ENCODE measurements at places on chromosomes 13 and 19. TPM values are rescaled to one million over a fixed set of nuclear protein-coding genes. Genes with fewer than 3 reads are reported as not detected.
A peak's percentile ranks its signal among the peaks of the same experiment; 100 is the strongest.

DNA sequence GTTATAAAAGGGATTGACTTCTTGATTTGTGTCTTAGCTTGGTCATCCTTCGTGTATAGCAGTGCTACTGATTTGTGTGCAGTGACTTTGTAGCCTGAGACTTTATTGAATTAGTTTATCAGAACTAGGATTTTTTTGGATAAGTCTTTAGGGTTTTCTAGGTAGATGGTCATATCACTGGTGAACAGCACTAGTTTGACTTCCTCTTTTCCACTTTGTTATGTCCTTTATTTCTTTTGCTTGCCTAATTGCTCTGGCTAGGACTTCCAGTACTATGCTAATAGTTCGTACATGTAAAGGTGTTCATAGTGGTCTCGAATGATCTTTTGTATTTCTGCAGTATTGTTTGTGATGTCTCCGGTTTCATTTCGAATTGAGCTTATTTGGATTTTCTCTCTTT, 145.4 kb downstream of the DNAJC3 start:
- H3K27me3 ChIP-seq = no peaks in the 10 kb centered on the region
- DNase-seq = no peak
- H3K27ac ChIP-seq = no peak overlapping the region
- H3K4me1 ChIP-seq = no peaks in the 10 kb centered on the region
- no peak overlapping the region for H3K4me3 ChIP-seq

Gene PSG6
- not detected for total RNA-seq

GRCh38 chr13:90500569-90500968, 846.9 kb upstream of the MIR17HG start:
- no peak overlapping the region for H3K4me3 ChIP-seq
- DNase-seq = no peak
- no peak overlapping the region for H3K27ac ChIP-seq

DNA sequence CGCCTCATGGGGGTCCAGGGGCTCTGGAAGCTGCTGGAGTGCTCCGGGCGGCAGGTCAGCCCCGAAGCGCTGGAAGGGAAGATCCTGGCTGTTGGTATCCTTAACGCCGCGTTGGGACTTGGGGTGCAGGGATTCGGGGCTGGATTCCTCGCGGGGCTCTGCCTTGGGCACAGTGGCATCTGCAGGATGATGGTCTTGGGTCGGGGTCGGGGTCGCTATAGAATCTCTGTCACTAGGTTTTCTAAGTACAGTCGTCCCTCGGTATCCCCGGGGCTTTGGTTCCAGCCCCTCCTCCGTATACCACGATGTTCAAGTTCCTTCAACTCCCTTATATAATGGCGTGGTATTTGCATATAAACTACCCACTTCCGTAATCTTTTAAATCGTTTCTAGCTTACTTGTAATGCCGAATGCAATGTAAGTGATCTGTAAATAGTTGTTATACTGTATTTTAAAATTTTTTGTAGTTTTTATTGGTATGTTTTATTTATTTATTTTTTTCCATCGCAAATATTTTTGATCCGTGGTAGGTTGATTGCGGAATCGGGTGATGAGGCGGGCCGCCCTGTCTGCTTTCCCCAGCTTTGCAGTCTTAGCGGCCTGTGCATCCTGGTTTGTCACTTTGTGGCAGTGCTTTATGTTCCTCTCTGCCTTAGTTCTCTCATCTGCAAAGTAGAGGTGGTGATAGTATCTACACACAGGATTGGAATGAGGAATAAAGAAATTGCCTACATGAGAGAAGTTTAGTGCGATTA, 606 bp downstream of the ERCC5 start:
- H3K27me3 ChIP-seq = no peaks in the 10 kb centered on the region
- DNase-seq = no peak
- H3K36me3 ChIP-seq = no peaks in the 10 kb centered on the region
- peak overlapping the region; percentile 97 for H3K27ac ChIP-seq
- H3K4me3 ChIP-seq = peak overlapping the region; percentile 88

- no peak for DNase-seq
- H3K27ac ChIP-seq = no peak overlapping the region
- no peaks in the 10 kb centered on the region for H3K36me3 ChIP-seq
- no peaks in the 10 kb centered on the region for H3K4me1 ChIP-seq
Observed at GRCh38 chr13:90070362-90070761, 1277.1 kb upstream of the MIR17HG start.

- H3K36me3 ChIP-seq = no peaks in the 10 kb centered on the region
- no peaks in the 10 kb centered on the region for H3K27me3 ChIP-seq
- peak overlapping the region; percentile 16 for H3K4me3 ChIP-seq
- no peak for DNase-seq
Observed at GRCh38 chr13:109154146-109154545, 524.7 kb downstream of the MYO16 start.

Gene PSG4
- not detected for total RNA-seq

Gene ZNF561
- 46.5 TPM for total RNA-seq

- H3K4me1 ChIP-seq = no peaks in the 10 kb centered on the region
- peaks cover 17% of the 10 kb centered on the region for H3K27me3 ChIP-seq
- H3K27ac ChIP-seq = no peak overlapping the region
- H3K4me3 ChIP-seq = no peak overlapping the region
- no peak for DNase-seq
- no peaks in the 10 kb centered on the region for H3K36me3 ChIP-seq
Observed at GRCh38 chr19:29587518-29587986, 18.5 kb upstream of the POP4 start.

DNA sequence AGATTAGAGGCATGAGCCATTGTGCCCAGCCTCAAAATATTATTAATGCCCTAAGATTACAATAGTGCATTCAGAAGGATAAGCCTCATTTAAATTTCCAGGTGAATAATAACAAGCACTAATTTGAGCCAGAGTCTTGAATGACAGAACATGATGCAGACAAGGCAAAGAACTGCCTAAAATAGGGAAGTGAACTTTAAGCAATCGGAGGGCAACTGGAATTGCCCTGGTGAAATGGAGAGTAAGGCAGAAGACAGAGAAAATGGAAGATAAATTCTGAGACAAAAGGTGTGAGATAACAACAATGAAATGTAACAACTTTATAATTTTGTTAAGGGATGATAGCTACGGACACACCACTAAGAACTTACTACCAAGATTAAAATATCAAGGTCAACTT, 199.9 kb downstream of the DIAPH3 start:
- DNase-seq = no peak
- H3K4me1 ChIP-seq = peaks cover 6% of the 10 kb centered on the region
- peaks cover 3% of the 10 kb centered on the region for H3K36me3 ChIP-seq
- no peak overlapping the region for H3K27ac ChIP-seq

Gene TEX26
- total RNA-seq = not detected

DNA sequence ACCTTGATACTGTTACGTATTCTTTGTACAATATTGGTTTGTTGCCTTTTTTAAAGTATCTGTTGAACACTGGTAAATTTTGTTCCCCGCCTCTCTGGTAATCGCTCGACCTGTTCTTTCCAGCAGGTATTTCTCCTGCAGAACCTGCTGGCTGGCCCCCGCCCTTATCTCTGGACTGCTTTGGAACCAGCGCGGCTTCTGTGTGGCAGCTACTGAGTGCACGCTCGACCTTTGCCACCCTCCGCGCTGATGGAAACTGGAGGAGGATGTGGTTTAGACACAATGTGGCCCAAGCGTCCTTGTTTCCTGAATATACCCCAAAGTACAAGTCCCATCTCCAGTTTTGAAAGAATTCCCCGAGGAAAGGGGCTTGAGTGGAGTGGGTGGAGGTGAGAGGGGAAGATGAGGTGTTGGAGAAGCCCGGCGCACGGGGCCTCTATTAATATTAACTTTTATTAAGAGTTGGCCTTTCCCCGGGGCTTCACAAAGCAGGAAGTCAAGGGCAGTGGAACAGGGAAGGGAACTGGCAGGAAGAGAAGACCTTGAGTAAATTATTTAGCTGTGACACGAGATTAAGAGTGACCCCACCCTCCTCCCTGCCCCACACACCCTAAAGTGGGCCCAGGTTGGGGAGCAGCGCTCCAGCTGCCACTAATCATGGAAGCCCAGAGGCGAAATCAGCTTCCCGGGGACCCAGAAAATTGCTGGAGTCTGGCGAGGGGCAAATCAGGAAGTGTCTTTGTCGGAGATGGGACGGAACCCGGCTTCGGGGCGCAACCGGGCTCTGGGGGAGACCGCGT, 16.0 kb downstream of the CDX2 start:
- DNase-seq = no peak
- no peak overlapping the region for H3K27ac ChIP-seq

Gene SOX1
- not detected for total RNA-seq

- no peaks in the 10 kb centered on the region for H3K4me1 ChIP-seq
- H3K27me3 ChIP-seq = no peaks in the 10 kb centered on the region
- no peak overlapping the region for H3K4me3 ChIP-seq
- no peak for DNase-seq
- no peaks in the 10 kb centered on the region for H3K36me3 ChIP-seq
Observed at GRCh38 chr13:24713022-24713421, 32.8 kb downstream of the ATP12A start.

GRCh38 chr19:33134571-33135041, 2.7 kb downstream of the WDR88 start:
- DNase-seq = no peak
- no peaks in the 10 kb centered on the region for H3K27me3 ChIP-seq
- H3K4me1 ChIP-seq = no peaks in the 10 kb centered on the region
- H3K27ac ChIP-seq = no peak overlapping the region
- peaks cover 9% of the 10 kb centered on the region for H3K36me3 ChIP-seq

- no peak overlapping the region for H3K27ac ChIP-seq
- H3K4me3 ChIP-seq = no peak overlapping the region
- peaks cover 16% of the 10 kb centered on the region for H3K27me3 ChIP-seq
- no peaks in the 10 kb centered on the region for H3K36me3 ChIP-seq
- H3K4me1 ChIP-seq = no peaks in the 10 kb centered on the region
Observed at GRCh38 chr13:77751513-77752456, 54.3 kb downstream of the SLAIN1 start.

Gene UTP14C
- total RNA-seq = 24.2 TPM

DNA sequence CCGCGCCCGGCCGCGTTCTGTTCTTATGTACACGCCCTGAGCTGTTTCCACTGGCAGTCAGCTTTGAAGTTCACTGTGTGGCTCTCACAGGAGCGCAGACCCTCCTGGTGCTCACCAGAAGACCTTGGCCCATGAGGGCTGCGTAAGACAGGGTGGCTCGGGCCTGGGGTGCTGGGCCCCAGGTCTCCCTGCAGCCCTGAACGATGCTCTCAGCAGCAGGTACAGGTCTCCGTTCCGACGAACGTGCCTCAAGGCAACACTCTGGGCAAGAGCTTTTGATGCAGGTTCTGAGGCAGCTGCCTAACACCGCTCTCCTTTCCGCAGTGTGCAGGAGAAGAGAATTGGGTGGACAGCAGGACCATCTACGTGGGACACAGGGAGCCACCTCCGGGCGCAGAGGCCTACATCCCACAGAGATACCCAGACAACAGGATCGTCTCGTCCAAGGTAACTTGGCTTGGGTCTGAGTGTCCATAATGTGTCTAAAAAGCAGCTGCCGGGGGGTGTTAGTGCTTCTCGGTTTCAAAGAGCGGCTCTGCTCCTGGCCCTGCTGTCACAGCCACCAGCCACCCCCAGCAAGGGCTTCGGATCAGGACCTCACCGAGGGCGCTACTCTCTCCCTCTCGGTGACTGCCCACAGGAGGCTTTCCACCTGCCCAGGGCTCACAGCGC, 95.1 kb downstream of the ATP11A start:
- DNase-seq = no peak
- peaks cover 4% of the 10 kb centered on the region for H3K36me3 ChIP-seq
- no peaks in the 10 kb centered on the region for H3K27me3 ChIP-seq
- no peak overlapping the region for H3K4me3 ChIP-seq

Gene TMEM205
- 64.1 TPM for total RNA-seq

Gene TUBA3C
- not detected for total RNA-seq

DNA sequence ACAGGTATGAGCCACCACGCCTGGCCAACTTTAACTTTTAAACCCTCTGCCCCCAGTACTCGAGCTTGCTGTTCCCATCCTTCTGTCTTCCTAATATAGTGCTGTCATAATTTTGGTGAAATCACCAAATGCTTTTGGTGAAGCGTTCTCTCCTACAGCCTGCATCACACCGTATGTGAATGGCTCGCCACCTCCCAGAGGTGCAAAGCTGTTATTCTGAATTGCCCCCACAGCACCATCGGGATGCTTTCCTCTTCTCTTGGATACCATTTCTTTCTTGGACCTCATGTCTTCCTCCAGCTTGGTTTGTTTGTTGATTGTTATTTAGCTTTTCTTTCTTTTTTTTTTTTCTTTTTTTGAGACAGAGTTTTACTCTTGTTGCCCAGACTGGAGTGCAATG, 53.0 kb upstream of the XPO4 start:
- no peak overlapping the region for H3K27ac ChIP-seq
- no peaks in the 10 kb centered on the region for H3K4me1 ChIP-seq
- no peak overlapping the region for H3K4me3 ChIP-seq
- H3K36me3 ChIP-seq = no peaks in the 10 kb centered on the region
- H3K27me3 ChIP-seq = peaks cover 12% of the 10 kb centered on the region
- no peak for DNase-seq

DNA sequence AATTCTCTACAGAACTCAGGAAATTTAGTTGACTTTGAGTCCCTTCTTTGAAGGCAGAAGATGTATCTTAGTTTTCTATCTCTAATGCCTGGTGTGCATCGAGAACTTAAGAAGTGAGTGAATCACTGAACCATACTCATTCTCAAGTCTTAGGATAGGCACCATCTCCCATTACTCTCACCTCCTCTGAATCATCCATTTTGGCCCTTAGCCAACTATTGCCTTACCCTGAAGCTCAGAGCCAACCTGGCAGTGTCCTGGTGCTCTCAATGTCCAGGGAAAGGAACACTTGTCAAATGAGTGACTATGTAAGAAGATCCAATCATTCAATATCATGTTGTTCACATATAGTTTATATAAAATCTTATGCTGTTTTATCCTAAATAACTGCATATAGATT, 146.6 kb downstream of the RGCC start:
- H3K4me3 ChIP-seq = no peak overlapping the region
- H3K27ac ChIP-seq = no peak overlapping the region
- no peaks in the 10 kb centered on the region for H3K27me3 ChIP-seq

Gene ACP5
- total RNA-seq = 1.3 TPM

Gene CYP4F2
- total RNA-seq = not detected

GRCh38 chr13:45040622-45041021, 51.3 kb downstream of the GPALPP1 start:
- H3K27ac ChIP-seq = no peak overlapping the region
- H3K36me3 ChIP-seq = no peaks in the 10 kb centered on the region
- H3K4me1 ChIP-seq = no peaks in the 10 kb centered on the region
- no peak overlapping the region for H3K4me3 ChIP-seq
- no peak for DNase-seq

GRCh38 chr13:66353664-66354063, 876.5 kb downstream of the PCDH9 start:
- no peaks in the 10 kb centered on the region for H3K27me3 ChIP-seq
- peaks cover 3% of the 10 kb centered on the region for H3K36me3 ChIP-seq
- H3K27ac ChIP-seq = peak overlapping the region; percentile 63
- no peak for DNase-seq
- peaks cover 51% of the 10 kb centered on the region for H3K4me1 ChIP-seq

Gene GPR12
- total RNA-seq = not detected

- H3K27me3 ChIP-seq = peaks cover 70% of the 10 kb centered on the region
- H3K27ac ChIP-seq = no peak overlapping the region
- peaks cover 2% of the 10 kb centered on the region for H3K36me3 ChIP-seq
- H3K4me1 ChIP-seq = peaks cover 52% of the 10 kb centered on the region
- H3K4me3 ChIP-seq = peak overlapping the region; percentile 72
Observed at GRCh38 chr19:10291554-10292205, 1.9 kb downstream of the ICAM5 start.
